ENCODE measurements at places on chromosomes 6 and 20. TPM values are rescaled to one million over a fixed set of nuclear protein-coding genes. Genes with fewer than 3 reads are reported as not detected.

DACT2 gene
- total RNA-seq: not detected

CSTF1 gene
- 105 TPM for total RNA-seq

SPATS1 gene
- not detected for total RNA-seq

MOXD1 gene
- 10.6 TPM for total RNA-seq

EPPIN gene
- total RNA-seq: not detected

RALGAPA2 gene
- total RNA-seq: 4.7 TPM

TRAPPC3L gene
- total RNA-seq: not detected

MAP7 gene
- 0.36 TPM for total RNA-seq

ZNF341 gene
- total RNA-seq: 1.1 TPM

RMND1 gene
- 32.8 TPM for total RNA-seq

FAM50B gene
- total RNA-seq: 3.9 TPM

GRCh38 chr6:159065759-159066329 is 21.1 kb upstream of the TAGAP start:
- no peak for DNase-seq

- DNase-seq: no peak
Observed at GRCh38 chr6:5034328-5034727, 30.5 kb upstream of the RPP40 start.

- DNase-seq: no peak
Observed at GRCh38 chr20:3730803-3731672, 1.4 kb upstream of the HSPA12B start.

GRCh38 chr6:26420688-26421171 is 18.7 kb downstream of the BTN3A1 start:
- DNase-seq: peak; percentile 42

- DNase-seq: no peak
Observed at GRCh38 chr6:43216200-43216599, 13.1 kb downstream of the DNPH1 start.

GRCh38 chr20:44392776-44393607 is 37.5 kb downstream of the HNF4A start:
- DNase-seq: no peak

DNA sequence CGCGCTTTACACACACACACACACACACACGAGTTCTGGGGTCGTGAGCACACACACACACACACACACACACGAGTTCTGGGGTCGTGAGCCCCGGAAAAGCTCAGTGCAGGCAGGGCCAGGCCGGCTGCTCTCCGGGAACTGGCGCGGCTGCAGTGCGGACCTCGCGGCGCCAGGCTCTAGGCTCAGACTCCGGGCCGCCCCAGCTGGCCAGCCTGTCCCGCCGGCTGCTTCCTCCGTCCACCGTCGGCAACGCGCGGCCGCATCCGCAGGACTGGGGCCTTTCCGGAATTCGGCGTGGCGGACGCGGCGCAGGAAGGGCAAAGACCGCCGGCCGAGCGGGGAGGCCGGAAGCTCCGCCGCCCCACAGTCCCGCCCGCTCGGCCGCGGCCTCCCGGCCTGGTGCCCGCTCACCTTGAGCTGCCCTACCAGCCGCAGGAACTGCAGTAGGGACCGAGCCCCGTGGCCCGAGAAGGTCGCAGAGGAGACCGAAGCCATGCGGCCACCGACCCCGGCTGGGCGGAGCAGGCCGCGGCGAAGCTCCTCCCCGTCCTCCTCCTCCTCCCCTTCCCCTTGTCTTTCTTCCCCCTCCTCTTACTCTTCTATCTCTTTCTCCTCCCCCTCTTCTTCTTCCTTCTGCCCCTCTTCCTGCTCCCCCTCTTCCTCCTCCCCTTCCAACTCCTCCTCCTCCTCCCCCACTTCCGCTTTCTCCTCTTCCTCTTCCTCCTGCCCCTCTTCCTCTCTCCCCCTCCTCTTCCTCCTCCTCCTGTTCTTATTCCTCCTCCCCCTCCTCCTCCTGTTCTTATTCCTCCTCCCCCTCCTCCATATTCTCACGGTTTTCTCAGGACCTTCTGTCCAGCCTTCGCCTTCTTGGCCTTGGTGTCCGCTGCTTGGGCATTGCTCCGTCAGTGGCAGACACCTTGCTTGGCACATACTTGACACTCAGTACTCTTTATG is at the start of gene HDDC2:
Gene HDDC2, minus strand, starts transcription at position 533 of the 957 bp plus-strand sequence. Its CDS starts 35 bp downstream, at position 498.
- peak; percentile 73 for DNase-seq

- DNase-seq: no peak
Observed at GRCh38 chr6:156175971-156176421, 601.2 kb upstream of the ARID1B start.

DNA sequence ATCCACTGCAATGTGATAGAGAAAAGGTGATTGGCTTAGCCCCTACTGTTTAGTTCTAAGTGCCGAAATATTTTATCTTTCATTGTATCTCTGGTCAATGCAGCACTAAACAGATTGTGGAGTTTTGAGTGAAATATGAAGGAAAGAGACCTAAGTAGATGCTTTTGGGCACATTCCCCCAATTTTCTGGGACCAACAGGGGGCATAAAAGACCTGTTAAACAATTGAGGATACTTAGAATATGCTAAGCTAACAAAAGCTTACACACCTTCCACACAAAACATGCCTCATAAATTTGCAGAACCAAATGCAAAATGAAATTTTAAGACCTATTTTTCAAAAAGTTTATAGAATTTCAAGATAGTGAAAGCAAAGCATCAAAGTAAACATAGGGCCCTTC is 746.9 kb downstream of the TBC1D32 start:
- no peak for DNase-seq

DNA sequence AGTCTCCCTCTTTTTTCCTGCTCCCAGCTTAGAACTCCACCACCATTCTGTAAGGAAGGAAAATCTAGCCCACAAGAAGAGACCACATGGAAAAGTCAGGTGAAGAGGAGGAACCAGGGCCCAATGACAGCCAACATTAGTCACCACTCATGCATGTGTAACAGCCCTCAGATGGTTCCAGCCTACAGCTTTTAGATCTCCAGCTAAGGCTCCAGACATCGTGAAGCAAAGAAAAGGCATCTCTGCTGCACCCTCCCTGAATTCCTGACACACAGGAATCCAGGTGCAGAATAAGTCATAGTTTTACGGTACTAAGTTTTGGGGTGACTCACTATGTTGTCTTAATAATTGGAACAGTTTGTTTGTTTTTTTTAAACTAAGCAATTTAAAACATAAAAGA is 25.5 kb downstream of the DCDC2 start:
- DNase-seq: no peak

DNA sequence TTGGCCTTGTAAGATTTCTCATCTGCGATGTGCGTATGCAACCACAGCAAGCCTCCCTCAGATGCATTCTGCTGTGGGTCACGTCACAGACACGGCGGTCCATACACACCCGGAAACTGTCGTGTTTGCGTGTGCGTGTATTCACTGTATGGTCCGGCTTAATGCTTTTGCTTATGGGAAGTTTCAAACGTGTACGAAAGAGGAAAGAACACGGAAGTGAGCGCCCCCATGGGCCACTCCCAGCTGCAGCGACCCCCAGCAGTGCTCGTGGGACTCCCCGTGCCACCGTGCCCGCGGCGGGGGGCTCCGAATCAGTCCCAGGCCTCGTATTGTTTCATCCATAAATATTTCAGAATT is 10.2 kb downstream of the DLL1 start:
- no peak for DNase-seq

GRCh38 chr20:39878809-39879208 is 810.2 kb downstream of the MAFB start:
- no peak for DNase-seq

DNA sequence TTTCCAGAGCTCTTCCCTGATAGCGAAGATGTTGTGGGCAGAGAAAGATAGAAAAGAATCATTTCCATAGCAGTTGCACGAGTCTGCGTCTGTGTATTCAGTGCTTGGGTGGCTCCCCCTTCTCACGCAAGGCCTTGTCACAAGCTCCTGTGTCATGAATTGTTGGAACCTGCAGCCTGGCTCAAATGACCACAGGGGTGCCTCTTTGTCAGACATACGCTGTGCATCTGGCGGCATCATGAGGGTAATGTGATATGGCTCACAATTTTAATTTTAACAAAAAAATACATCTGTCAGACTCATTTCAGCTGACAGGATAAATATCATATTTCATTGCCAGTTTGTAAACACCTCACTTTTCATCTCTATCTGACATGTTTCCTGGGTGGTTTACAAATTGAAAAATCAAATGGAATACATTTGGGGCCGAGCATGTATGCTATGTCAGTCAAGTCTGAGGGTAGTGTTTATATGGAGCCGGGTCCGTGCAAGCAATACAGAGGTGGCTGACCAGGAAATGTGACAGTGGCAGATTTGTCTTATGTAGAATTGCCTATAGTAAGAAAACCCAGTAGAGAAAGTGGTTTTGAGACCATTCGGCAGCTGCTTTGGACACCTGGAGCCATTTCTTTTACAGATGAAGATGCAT is 90.9 kb downstream of the CAP2 start:
- no peak for DNase-seq

DNA sequence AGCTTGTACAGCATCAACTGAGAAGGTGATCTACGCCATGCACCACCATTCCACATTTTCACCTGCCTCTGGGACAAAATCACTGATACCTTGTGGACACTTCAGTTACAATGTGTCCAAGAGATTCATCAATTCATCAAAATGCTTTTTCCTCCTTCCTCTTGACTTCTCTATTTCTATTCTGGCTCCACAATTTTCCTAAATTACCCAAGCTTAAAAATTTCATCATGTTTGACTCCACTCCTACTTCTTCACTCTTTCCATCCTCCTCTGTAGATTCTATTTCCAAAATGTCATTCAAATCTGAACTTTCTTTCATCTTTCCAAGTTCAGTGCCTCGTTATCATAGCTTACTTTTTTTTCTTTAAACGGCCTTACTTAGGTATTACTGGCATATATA is 172.2 kb downstream of the BTBD9 start:
- DNase-seq: no peak

DNA sequence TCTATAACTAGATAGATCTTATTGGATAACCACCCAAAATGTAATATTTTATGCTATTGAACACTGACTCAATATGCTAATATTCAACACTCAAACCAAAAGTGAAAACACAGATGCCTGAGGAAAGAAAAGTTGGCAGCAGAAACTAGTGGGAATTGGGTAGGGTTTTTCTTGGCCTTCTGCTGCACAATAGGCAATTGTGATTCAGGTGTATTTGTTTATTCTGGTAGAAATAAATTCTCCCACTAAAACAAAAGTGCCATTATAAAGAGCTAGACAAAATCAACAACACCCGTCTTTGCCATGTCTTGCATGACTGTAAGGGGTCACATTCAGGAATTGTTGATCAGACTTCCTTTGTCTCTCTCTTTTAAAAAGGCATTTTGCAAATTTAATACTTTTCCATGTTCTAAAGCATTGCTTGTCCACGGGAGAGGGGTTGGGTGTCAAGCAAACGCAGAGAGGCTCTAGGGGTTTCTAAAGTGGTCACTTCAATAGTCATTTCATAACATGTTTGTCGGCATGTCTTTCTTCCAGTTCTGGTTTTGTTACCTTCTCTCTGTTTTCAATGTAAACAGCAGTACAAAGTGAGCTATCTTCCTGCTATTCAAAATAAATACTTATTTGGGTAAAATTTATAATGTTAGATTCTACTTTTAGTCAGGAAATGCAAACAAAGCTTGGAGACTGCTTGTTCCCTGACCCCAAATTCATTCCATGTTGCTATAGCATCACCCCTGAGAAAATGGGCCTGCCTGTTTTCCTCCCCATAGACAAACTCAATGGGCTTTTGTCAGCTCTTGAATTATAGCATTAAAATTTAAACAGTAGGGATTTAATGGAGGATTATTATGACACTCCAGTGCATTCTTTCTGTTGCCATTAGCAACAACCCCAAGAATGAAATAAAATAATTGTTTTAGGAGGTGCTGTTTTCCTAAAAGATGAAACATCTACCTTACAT is 217.0 kb upstream of the CCN2 start:
- no peak for DNase-seq

GRCh38 chr20:25270829-25271251 is 23.0 kb downstream of the PYGB start:
- no peak for DNase-seq

All from IMR-90 (cell line).